ENCODE measurements at places on chromosomes 11 and 22.

DNA sequence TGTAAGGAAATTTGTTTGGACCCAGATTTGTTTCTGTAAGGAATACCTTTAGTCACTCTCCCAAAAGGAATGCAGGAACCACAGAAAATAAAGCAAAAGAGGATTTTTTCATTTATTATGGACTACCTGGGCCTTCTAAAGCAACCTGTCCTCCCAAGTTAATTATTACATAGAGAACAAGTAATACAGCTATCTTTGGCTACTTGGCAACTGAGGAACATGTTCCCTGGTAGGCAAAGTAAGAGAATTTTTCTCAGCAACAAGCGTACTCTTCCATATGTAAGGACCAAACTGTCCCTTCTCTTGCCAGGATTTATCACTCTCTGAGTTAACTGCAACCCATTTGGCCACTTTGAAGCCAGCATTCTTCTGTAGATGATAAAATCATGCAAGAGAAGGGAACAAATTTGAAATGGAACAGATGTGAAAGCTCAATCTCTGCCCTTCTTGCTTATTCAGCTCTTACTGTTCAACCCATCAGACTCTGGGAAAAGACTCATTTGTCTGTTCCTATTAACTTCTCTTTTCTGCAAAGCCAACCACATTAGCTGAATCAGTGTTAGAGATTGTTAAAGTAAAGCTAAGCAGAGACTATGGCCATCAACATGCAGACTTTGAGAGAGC lies 190.2 kb downstream of the SWAP70 start:
- no peak for DNase-seq

- DNase-seq: no peak
Observed at GRCh38 chr11:117475716-117476530, 148.3 kb downstream of the CEP164 start.

DNA sequence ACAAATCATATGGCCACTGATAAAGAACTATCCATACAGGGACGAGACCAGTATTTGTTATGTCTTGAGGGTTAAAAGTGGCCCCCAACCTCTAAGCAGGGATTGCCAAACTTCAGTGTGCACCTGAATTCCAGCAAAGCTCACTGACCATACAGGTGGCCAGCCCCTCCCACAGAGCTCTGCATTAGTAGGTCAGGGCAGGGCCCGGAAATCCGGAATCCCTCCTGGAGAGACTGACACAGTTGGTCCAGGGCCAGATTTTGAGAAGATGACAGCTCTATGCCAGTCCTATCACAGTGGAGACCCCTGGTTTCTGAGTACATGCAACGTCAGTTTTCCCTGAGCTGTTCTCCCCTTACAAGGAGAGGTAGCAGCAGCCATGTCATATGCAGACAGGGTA lies 20.8 kb downstream of the VPS37C start:
- DNase-seq: no peak

DNA sequence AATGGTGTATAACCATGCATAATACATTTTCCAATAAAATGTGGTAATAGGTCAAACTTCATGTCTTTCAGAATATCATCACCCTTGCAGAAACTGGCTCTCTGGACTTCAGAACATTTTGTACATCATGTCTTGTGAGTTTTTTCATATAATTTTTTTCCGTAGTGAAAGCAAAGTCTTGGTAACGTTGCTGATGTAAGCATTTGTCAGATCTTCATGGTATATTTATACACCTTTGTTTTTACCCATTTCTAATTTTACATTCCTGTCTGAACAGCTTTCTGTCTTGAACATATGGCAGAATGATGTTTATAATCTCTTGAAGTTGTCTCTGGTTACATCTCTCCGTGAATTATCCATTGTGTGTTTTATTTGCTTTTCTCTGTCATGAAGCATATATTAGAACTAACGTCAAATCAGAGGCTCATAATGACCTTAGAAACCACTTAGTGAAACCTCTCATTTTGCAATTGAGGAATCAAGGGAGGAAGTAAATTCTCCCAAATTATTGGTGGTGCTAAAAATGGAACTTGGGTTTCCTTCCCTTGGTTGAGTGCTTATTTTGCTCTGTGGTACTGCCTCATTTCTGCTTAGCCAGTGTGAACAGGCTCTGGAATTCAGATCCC lies 37.4 kb downstream of the CSRP3 start:
- DNase-seq: no peak

- DNase-seq: no peak
Observed at GRCh38 chr11:3613998-3614741, 27.6 kb downstream of the ART5 start.
